ENCODE measurements at places on chromosomes 11 and 22. TPM values are rescaled to one million over a fixed set of nuclear protein-coding genes. Genes with fewer than 3 reads are reported as not detected.

The PRODH gene
- 4.5 TPM for total RNA-seq

The DKK3 gene
- total RNA-seq: 21.2 TPM

The RAB3IL1 gene
- 0.88 TPM for total RNA-seq

The NUDT8 gene
- 56.0 TPM for total RNA-seq

The DEAF1 gene
- 23.8 TPM for total RNA-seq

The RAG2 gene
- not detected for total RNA-seq

The MYO7A gene
- total RNA-seq: 0.96 TPM

The MUC5AC gene
- not detected for total RNA-seq

- ATAC-seq: peak; percentile 14
These were observed 91.1 kb upstream of the LMO1 start for GRCh38 chr11:8354622-8355415.

GRCh38 chr11:131311776-131312514 lies 58.5 kb upstream of the NTM start:
- peak; percentile 39 for ATAC-seq

DNA sequence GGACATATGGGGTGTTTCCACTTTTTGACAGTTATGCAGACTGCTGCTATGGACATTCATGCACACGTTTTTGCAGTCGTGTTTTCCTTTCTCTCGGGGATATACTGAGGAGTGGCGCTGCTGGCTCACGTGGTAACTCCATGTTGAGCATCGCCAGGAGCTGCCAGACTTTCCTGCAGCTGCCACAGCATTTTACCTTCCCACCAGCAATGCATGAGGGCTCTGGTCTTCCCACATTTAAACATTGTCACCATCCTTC lies 95.4 kb downstream of the TBC1D22A start:
- ATAC-seq: no peak

DNA sequence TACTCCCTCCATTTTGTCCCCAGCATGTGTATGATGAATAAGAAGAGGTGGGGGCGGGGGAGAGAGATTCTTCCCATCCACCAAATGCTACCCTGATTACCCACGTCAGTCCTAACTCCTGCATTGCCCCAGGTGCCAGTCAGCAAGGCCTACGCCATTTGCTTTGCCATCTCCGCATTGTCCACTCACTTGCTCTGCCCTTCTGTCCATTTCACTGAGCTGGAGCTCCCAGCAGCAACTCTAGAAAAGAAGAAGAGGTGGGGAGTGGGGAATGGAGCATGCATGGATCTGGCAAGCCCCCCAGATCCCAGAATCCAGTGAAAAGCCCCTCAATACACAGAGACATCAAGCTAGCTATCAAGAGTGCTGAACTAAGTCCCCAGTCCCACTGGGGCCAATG lies 19.0 kb downstream of the WT1 start:
- no peak for ATAC-seq

- ATAC-seq: no peak
These were observed 683.9 kb downstream of the BRD1 start for GRCh38 chr22:49143812-49144211.

DNA sequence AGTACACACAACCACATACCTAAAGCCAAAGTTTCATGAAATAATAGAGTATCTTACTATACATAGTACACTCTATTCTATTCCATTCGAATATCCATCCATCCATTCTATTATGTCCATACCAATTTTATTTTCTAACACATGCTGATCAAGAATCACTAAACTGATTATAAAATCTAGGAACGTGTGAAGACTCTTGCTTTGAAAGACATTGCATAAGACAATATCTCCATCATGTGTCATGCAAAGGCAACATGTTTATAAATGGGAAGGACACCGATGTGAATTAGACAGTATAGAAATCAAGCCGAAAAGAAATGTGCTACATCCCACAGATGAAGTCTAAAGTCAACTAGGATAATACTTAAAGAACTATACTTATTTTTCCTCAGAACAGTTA lies 1561.5 kb upstream of the TENM4 start:
- no peak for ATAC-seq

DNA sequence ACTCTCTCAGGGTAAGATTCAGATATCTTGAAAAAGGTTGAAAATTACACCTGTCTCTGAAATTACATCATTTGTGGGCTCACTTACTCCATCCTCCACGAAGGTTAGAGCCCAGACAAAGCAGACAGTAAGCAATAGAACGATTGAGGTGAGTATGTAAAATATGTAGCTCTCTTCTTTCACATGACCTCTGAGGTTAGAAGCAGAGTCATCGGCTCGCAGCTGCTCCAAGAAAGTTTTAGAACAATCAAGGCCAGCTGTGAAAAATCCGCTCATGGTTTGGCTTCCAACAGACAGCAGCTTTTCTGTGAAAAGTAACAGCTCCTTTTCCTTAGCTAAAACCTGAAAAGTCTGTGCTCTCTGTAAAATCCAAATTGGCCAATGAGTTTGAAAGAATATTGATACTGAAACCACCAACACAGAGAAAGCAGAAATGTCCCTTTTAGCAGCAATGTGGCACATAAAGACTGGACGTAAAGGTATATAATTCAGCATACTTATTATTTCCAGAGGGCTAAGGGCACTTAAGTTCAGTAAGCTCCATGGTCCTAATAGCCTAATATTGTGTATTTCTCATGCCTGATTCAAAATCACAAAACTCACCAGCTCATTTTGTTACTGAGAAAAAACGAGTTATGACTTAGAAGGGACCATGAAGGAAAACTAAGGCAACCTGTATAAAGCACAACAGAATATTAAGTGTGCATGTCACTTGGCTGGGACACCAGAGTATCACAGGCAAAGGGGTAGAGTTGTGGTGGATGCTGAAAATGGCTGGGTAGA lies 78.2 kb downstream of the FAM76B start:
- no peak for ATAC-seq

DNA sequence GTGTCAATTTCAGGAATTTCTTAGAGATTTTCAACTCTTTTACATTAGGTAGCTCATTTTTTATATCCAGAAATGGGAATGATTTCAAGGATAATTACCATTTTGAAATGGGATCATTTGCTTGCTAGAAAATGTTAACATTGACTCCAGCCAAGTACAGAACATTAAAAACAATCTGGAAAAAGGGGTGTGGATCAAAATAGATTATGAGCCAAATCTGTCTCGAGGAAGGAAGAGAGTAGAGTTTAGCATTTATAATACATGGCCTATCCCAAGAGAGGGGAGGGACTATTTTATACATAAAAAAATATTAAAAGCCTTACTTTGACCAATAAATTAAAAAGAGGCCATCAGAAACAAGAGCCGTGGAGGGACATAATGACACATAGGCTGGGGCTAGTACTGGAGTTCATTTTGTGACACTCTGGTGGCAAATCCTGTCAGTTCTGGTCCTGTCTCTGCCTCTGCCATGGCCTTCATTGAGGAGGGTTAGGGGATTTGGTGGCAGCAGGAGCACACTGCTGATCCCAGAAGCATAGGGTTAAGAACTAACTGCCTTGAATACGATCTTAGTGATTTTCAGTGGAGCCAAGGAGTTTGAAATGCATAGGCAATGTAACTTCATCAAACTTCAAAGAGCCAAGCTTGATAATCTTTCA lies 20.4 kb downstream of the PPP6R3 start:
- ATAC-seq: no peak

- no peak for ATAC-seq
These were observed 28.4 kb upstream of the SLN start for GRCh38 chr11:107740271-107740670.

DNA sequence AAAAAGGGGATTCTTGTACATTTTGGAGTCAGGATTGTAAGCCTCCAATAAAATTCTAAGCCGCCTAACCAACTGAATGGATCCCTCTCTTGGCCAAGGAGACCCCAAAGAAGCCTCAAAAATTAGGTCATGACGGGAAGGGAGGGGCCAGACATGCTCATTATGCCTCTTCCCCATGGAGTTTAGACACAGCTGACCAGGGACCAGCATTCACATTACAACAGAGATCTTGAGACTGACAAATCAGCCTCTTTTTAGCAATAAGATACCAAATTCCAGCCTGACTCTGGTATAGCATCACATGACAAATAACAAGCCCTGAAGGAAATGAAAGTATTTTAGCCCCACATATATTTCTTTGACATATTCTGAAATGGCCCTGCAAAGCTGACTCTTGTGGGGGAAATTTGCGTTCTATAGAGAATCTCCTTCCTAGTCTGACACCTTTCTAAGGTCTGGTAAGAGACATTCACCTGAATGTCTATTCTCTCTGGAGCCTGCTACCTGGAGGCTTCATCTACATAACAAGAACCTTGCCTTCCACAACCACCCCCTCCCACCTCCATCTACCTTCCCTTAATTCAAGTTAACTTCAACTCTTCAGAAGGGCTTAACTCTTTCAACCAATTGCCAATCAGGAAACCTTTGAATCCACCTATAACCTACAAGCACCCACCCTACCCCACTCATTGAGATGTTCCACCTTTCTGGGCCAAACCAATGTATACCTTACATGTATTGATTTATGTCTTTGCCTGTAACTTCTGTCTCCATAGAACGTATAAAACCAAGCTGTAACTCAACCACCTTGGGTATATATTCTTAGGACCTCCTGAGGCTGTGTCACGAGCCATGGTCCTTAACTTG lies 10.3 kb downstream of the GAL start:
- ATAC-seq: no peak

DNA sequence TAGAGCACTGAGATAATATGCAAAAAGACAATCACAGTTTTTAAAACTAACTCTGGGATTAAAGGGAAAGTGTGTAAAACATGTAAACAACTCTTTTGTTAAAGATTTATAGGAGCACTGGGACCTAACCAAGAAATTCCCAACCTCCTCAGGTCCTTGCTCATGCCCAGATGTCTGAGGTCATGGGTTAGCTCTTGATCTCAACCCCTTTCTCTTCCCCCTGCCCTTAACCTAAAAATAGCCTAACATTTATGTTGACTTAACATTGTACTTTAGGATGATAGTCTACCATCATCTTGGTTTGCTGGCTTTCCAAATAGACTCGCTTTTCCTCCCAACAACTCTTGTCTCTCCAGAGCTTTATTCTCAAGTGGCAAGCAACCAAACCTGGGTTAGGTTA lies 258.2 kb upstream of the FAT3 start:
- ATAC-seq: no peak

DNA sequence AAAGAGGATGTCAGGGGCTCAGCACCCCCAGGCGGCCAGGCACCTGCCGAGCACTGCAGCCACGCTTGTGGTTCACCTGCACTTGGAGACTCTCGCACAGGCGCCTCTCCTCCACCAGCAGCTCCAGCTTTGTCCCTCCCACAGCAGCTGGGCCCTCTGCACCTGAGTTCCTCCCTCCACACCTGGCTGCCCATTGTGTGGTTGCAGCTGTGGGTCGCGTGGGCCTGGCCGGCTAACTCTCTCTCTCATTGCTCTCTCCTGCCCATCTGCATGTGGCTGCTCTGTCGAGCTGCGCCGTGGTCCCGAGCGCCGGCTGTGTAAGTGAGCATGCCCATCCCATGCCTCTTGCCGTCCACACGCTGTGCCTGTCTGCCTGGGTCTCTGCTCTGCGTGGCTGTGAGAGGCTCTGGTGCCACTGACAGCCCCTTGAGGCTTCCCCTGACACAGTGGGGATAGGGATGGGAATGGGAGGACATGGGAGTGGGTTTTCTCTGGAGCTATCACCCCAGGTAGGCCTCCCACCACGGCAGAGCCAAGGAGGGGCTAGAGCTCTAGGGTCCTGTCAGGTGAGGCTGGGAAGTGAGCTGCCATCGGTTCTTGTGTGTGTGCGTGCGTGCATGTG lies 8.5 kb upstream of the ACR start:
- no peak for ATAC-seq

GRCh38 chr22:33389936-33390335 lies 331.8 kb upstream of the SYN3 start:
- ATAC-seq: no peak

- peak; percentile 84 for ATAC-seq
These were observed at the start of gene APBB1 for GRCh38 chr11:6419009-6419631. APBB1 (minus strand) TSS chr11:6419094; CDS start chr11:6411347, 7,747 bp downstream.

Measured in esophagus mucosa (tissue), 1 donor.